Stimulated activated CD4-positive, alpha-beta T cell treated with anti-CD3 and anti-CD28 coated beads, Interleukin-2, amount 100 ng/mL, for 4 hours (primary cell): ENCODE measurements at places on chromosomes 7 and 10.

DNA sequence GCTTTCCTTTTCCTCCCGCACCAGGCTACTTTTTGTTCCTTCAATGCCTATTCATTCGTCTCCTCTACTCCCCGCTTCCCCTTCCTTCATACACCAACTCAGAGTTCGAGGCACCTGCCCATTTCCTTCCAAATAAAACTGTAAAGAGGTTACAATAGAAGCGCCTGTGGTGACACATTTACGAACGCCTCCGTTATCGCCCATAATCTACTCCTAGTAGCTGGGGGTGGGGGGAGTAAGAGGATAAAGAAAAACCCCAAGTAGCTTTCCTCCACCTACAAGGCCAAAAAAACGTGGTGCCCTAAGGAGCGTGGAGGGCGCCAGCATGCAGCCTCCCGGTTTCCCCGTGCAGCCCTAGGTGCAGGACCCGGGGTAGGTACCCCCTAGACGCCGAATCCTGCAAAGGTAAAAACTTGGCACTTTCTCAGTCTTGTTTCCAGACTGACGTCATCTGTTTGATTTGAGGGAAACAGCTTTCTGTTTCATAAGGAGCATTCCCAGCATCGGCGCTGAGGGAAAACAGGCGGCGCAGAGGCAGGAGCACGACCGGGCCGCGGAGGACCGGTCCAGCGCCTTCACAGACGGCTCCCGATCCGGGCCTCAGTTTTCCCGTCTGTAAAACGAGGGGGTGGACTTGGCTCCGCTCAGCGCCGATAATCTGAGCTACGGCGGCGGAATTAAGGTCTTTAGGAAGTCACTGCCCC is 922 bp downstream of the PPA1 start:
- peak; percentile 63 for DNase-seq

DNA sequence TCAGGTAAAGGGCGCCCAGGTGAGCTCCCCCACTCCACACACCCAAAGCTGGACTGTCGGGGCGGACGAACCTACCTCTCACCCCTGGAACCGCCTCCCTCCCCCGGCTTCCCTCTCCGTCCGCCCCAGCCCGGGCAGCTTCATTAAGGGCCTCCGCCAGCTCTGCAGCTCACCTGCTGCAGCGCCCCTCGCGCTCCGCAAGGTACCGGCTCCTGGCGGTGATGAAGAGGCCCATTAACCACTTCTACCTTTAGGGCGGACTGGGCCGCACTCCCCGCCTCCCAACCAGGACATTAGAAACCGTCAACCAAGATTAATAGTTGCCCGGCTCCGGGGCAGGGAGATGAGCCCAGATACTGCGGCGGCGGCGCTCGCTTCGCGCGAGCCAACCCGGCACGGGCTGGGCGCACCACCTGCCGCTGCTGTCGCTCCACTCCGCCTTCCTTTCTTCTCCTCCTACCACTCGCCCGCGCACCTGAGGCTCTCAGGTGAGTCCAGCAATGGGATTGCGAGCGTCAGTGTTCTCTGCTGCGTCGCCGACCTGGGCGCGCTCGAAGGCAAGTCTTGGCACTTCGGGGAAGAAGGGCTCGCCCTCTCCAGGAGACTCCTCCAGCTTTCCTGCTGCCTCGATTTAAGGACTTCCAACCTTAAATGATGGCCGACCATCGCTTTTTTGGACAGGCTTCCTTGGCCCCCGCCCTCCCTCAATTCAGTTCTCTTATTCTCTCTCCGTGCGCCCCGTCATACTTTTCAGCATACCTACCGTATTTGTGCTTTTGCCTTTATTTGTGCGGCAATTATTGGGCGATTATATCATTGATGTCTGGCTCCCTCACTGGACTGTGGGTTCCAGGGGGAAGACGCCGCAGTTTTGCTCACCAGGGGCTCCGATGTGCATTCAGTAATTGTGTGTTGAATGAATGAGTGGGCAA is 13.6 kb upstream of the KAZALD1 start:
- DNase-seq: no peak

DNA sequence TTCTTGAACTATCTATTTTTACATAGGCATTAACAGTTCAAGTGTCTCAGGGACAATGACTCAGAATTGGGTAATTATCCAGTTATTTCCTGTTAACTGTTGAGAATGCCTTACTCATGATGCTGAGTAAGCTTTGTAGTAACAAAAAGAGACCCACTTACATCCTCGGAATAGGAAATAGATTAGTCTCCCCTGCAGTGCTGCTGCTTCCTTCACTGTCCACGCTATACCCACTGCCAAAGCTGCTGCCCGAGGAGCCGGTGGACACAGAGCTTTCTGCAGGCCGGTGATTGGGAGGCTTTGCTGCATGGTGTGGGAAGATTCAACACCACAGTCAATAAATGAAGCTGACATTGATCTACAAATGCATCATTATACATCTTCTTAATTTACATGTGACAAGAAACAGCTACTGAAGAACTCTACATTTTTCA is 357.1 kb downstream of the PCLO start:
- DNase-seq: no peak

GRCh38 chr7:73983437-73984164 is 44.4 kb upstream of the ELN start:
- no peak for DNase-seq

DNA sequence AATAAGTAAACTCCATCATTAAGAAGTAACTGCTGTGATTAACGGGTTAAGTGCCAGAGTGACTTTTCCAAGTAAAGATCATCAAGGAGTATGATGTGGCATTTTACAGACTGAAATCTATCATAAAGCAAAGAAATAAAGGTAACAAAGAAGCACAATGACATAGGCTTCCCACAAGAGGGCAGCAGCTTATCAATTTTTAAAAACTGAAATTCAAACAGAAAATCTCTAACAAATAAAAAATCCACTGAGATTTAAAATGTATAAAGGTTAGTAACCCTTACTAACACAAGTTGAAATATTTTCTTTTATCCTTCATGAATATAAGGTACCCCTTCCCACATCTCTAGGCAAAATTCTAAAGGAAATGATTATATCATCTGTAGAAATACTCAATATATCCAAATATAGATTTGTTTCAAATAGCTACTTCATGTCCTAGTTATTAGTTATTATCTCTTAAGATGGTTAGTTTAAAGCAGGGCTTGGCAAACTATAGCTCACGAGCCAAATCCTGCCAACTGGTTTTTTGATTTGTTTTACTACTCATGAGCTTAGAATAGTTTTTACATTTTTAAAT is 29.2 kb downstream of the FAM3C start:
- DNase-seq: peak; percentile 10

- no peak for DNase-seq
Observed at GRCh38 chr7:101910991-101911799, 93.8 kb downstream of the CUX1 start.

DNA sequence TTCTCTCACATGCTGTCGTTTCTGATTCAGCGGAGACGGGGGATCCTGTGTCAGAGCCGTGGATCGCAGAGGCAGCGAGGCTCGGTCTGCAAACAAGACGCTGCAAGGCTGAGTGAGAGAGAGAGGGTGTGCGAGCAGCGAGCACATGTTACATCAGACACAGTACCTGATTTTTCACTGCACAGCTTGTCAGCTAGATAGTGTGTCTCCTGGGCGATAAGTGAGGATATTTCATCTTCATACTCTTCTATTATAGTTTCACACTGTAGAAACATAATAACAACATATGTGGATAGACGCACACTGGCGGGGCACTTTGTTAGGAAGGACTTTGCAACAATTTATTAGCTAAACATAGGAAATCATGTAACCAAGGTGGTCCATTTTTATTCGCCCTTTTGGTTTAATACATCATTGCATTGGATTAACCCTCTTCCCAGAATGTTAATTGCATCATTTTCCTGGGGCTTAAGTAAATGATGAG is 39.5 kb downstream of the CNPY1 start:
- no peak for DNase-seq

DNA sequence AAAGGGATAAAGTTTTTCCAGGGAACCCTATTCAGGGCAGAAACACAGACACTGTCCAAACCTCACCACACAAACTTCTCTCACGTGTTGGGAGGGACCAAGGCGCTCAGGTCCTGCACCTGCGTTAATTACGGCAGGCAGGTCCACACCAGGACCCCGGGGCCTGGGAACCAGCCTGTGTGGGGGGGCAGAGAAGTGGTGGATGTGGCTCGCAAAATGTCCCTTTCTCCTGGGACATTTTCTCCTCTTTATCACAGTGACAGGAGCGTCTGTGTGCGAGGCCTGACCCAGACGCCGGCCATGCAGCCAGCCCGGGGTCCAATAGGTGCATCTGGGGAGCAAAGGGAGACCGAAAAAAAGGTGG is 73.4 kb upstream of the ZNF722 start:
- DNase-seq: no peak

GRCh38 chr7:91164506-91164905 is 99.7 kb upstream of the FZD1 start:
- DNase-seq: no peak

GRCh38 chr7:36370046-36370445 is 19.6 kb upstream of the ANLN start:
- no peak for DNase-seq

DNA sequence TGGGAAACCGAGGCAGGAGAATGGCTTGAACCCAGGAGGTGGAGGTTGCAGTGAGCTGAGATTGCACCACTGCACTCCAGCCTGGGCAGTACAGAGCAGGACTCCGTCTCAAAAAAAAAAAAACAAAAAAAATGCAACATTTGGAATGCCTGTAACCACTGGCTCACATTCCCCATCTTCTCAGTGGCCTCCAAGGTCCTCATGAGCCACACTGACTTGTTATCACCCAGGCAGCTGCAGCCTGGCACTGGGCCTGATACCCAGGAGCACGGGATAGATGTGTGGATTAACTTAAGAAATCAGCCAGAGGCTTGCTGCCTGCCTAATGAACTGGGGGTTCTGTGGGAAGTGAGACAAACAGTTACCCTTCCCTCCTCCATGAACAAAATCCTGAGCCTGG is 23.0 kb downstream of the JCAD start:
- DNase-seq: no peak

DNA sequence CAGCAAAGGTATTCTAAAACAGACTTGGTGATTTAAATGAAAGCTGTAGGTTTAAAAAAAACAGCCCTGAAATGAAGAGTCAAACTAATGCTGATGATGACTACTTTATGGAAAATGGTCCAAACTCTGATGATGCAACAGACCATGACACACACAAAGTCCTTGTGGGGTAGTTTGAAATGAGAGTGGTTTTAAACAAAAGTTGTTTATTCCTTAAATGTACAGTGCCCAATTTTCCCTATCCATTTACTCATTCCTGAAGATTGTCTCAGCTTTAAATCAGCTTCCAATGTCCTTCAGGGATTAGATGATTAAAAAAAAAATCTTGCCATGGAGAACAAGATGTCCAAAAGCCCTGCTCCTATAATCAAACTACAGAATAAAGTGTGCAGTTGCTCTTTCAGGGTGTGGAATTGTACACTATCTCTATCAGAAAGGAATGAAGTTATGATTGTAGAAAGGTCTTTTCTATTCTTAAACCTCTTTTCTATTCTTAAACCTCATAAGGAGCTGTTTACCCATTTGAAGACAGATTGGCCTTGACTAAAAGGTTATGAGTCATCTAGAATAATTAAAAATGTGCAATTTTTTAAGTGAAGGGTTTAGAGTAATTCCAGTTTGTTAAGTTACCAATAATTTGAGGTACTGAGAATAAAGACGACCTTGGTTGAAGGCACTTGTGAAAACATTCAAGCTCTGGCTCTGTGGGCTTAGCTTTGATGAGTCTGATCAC is 70.2 kb upstream of the ITGA8 start:
- DNase-seq: no peak

DNA sequence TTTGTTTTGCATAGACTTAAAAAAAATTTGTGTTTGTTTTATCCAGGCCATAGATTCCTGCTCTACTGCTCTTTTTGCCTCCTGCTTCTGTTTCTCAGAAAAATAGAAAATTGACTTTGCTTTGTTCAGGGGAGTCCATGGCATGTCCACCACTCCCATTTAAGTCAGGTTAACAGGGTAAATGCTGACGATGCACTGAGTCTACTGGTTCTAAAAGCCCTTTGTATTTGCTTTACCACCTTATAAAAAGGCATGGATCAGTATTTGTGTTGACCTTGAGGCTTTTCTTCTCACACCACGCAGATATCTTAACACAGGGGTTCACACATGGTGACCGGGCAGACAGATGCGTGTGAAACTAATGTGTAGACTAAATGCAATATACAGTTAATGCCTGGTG is 139.5 kb upstream of the RHEB start:
- DNase-seq: no peak
